CD4-positive, alpha-beta T cell treated with Interleukin-15 for 4 hours (primary cell): ENCODE measurements at places on chromosomes 1 and 21.

- DNase-seq = no peak
These were observed 5.4 kb upstream of the NUAK2 start for GRCh38 chr1:205326812-205327466.

GRCh38 chr1:214546886-214547641, 4.3 kb downstream of the PTPN14 start:
- DNase-seq = no peak

DNA sequence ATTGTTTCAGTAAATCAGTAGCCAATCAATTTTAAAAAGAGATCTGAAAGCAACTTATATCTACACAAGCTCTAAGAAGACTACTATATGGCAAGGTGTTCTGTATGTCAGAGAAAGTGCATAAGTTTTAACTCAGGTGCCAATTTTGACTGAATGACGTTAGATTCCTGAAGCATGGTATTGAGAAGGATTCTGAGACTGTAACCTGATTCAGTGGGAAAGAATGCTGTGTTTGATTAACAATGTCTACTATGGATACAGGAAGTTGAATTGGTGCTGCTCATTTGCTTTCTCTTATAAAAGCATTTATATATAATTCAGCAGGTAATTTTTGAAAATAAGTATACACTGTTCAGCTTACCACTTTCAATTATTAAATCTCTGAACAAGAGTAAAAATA, 156.3 kb downstream of the PAPPA2 start:
- no peak for DNase-seq

DNA sequence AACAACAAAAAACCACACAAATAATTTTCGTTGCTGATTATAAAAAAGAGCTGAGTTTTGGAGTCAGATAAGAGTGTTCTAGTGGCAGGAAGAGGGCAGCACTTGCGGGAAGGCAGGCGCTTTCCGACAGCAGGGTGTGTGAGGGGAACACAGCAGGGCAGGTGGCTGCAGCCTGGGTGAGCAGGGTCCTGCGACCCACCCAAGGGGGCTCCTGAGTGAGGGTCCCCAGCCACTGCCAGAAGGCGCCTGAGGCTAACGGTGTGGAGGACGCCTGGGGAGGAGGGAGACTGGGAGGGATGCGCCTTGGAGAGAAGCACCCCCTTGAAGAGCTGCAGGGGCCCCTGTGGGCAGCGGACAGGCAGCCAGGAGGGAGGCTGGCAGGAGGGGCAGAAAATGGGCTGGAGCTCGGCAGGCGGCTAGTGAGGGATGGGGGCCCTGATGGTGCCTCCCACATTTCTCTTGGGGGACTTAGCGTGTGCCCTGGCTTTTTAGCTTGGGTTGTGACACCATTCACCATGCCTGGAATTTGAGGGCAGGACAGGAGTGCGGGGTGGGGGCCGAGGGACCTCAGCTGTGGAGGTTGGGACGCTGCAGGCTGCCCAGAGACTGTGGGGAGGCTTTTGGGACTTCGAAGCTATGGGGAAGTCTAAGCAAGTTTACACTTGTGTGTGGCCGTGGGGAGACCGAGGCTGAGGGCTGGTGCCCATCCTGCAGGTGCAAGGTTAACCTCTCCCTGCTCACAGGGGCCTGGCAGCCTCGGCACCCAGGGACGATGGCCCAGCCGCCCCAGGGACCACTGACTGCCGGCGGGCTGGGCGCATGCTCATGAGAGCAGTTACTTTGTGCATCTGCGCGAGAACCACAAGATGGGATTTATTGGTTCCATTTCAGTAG, 111.4 kb downstream of the SIK1 start:
- DNase-seq = no peak

DNA sequence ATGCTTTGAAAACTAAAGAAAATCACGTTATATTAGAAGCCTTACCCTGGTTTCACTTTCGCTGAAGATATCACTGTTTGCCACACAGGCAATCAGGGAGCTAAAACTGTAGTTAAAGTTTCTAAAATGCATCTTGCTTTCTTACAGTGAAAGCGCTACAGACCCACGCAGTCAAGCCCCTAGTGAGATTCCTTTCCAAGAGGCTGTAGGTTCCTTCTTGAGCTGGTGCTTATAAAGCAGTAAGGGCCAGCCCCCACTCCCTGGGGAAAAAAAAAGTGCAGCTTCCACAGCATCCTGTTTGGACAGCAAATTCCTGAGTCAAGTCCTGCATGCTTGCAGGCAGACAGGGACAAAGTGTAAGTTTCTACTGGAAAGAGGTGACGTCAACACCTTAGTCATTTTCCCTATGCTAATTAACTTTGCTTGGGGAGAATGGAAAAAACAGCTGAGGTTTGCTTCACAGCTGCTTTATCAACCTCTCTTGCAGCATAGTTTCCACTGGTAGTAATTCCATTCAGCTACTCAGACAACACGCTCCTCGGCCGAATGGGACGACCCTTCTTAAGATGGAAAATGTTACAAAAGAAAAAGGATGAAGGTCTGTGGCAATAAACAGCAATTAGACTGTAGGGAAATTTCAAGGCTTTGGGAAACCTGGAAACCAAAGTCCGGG, 14.7 kb upstream of the KCNE1 start:
- DNase-seq = no peak

- no peak for DNase-seq
These were observed 26.2 kb upstream of the SNX27 start for GRCh38 chr1:151585622-151586021.

GRCh38 chr1:63971557-63971956, 197.7 kb downstream of the ROR1 start:
- DNase-seq = no peak

- no peak for DNase-seq
These were observed 239.3 kb upstream of the KCNK2 start for GRCh38 chr1:214843281-214843680.
